ENCODE measurements at places on chromosomes 5 and 9.

GRCh38 chr5:88743231-88743834, 139.7 kb downstream of the MEF2C start:
- DNase-seq, result no peak

DNA sequence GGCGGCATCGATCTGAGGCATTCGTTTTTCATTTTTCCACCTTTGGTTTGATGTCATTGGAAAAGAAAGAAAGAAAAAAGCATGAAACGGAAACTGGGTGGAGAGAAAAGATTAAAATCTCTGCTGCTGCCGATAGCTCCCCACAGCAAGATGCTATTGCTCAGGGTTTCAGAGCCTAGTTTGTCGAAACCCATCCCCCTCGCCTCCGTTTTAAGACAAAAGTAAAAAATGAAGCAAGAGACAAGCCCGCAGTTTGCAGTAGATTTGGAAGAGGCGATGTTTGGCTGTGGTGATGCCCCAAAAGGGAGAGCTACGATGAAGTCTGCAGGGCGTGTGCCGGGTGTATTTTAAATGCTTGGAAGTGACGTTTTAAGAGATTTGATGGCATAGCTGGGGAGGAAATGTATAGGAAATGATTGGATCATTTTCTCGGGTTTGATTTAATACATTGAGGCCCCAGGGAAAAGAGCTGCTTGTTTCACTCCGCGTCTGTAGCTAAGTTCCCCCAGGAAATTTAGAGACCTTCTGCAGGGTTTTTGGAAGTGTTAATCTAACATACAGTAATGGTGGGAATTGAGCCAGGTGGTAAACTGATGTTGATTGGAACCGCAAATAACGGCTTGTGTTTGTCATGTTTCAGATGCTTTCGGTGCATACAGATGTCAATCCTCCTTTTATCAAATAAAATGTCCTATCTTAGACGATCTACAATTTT, 909 bp downstream of the NDFIP1 start:
- DNase-seq, result no peak

DNA sequence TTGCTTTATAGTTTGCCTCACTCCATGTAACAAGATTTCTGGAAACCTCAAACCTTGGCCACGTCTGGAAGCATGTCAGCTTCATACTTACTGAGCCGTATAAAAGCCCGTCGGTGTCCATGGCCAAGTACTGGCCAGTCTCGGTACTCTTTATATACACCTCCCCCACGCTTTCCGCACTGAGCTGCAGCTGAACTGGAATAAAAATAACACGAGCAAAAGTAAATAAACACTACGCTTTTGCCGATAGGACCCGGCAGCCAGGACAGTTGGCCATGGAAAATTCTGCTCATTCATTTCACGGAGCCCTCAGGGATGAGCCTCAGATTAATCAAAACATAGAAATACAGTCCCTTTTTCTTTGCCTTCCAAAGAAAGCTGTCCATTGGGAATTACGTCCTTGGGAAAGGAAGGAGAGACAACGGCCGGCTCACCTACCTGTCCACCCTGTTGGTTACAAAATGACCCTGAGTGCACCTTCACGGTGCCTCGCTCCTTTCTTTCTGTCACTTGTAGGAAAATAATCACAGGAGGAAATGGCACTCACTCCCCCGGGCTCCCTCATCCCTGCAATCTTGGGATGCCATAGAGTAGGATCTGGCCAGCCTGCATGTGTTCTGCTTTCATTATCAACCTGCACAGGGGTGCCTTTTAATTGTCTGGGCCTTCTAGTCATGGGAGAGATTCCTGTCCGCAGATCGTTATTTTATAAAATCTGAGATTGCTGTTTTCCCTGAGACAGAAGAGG, 85.1 kb downstream of the FGF1 start:
- peak; percentile 29 for DNase-seq

DNA sequence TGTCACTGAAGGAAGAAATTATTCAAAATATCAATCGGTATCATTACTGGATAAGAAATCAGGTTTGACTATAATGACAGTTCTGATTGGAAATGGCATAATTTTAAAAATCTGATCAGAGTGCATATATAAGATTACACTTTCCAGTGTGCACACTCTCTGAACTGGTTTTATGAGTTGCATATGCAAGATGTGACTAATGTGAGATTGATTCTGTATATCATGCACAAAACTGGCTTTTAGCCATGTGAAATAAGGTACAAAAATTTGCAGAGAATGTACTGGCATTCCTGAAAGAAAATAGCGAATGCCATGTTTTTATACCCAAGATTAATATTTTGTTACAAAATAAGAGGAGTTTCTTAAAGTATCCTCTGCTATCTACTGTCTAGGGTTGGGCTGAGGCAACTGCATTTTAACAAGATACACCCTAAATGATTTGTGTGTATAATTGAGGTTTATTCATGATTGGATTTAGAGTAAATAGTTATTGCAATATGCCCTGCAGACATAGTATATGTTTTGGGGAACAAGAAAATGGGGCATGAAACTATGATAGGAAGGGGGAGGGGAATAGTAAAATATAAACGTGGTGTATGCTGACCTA, 70.7 kb downstream of the LNPEP start:
- no peak for DNase-seq

- DNase-seq, result no peak
These were observed 209.3 kb downstream of the GAPVD1 start for GRCh38 chr9:125470767-125471580.

- DNase-seq, result no peak
These were observed 698.8 kb downstream of the CDH9 start for GRCh38 chr5:26339576-26339975.

DNA sequence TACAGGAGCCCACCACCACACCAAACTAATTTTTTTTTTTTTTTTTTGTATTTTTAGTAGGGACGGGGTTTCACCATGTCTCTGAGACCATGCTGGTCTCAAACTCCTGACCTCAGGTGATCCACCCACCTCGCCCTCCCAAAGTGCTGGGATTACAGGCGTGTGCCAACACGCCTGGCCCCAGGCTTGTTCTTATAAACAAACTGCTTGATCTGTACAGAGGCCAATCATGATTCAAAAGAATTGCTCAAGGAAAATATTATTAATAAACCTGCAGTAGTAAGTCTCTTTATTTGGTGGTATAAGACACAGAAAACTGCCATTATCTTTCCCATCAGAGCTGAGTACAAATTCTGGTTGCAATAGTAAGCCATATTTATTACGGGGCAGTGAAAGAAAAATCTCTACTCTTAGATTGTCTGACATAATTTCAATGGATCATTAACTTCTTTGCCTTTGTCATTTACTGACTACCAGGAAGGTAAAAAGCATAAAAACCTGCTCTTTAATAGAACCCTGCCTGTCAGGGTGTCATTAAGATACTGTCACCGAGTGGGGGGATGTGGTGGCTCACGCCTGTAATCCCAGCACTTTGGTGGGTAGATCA, 33.3 kb downstream of the RASEF start:
- DNase-seq, result no peak

DNA sequence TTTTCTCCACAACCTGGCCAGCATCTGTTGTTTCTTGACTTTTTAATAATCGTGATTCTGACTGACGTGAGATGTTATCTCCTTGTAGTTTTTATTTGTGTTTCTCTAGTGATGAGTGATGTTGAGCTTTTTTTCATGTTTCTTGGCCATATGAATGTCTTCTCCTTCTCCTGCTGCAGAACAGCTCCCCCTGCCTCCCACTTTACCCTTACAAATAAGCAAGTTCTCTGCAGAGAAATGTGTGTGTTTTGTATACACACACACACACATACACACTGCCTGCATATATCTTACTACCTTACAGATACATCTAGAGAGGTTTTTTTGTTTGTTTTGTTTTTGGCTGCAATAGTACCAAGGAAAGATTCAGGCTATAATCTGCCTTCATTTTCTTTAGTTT, 88.7 kb upstream of the PHF24 start:
- DNase-seq, result no peak

DNA sequence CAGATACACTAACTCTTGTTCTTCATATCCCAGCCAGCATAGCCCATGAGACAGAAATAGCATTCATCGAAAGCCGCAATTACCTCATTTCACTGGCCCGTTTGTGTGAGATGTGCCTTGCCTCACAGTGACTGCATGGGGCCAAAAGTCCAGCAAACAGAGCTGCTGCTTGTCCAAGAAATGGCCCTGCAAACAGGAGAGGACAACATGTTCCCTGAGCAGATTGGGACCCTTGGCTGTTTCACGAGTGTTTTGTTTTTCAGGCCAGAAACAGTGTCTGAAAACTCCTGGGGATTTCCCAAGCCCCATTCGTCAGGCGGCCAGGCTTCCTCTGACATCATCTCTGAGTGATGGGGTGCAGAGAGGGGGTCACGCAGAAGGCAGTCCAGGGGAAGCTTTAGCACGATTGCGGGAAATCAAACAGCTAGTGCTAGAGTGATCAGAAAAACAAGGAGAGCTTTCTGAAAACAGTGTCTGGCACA, 503.6 kb upstream of the PAPPA start:
- no peak for DNase-seq

DNA sequence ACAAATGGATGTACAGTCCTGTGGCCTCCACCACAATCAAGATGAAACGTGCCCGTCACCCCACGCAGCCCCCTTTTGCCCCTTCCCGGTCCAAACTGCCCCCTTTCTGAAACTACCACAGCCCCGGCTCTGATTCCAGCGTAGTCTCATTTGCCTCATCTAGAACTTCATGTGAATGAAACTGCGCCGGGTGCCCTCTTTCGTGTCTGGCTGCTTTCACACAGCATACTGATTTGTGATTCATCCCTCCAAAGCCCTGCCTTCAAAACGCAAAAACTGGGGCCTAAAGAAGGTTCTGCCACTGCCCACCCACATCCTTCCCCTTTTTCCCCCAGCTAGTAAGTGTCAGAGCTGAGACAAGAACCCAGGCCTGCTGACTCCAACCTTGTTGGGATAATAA, 31.5 kb upstream of the NCS1 start:
- no peak for DNase-seq

DNA sequence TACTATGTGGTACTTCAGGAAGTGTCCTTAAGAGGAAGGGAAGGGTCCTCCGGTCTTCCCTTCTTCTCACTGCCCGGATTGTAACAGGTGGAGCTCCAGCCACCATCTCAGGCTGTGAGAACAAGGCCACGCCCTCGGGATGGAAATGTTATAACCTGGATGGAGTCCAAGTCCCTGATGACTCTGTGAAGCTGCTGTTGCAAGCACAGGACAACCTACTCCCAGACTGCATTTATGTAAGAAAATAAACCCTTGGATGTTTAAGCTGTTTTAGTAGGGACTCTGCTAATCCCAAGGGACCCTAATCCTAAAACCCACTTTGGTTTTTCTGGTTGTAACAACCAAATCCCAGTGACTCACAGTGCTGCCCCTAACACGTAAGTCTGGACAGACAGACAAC, 221.6 kb downstream of the ACTL7B start:
- DNase-seq, result peak; percentile 39

GRCh38 chr9:4117835-4118610, 181.8 kb downstream of the GLIS3 start:
- DNase-seq, result no peak

DNA sequence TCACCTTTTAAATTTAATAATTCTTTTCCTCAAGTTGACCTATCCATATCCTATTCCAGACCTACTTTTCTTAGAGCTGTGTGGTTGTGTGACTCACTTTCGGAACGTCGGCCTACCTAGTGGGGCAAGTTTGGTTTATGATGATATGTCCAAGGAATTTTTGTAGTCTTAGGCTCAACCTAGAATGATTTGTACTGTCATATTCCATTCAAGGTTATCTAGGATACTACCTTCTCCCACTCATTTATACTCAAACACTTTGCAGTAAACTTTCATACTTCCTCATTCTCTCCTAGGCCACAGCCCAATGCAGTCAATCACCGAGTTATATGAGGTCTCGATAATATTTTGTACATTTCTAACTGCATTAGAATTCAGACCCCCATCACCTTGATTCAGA, 61.9 kb downstream of the PIK3R1 start:
- no peak for DNase-seq

DNA sequence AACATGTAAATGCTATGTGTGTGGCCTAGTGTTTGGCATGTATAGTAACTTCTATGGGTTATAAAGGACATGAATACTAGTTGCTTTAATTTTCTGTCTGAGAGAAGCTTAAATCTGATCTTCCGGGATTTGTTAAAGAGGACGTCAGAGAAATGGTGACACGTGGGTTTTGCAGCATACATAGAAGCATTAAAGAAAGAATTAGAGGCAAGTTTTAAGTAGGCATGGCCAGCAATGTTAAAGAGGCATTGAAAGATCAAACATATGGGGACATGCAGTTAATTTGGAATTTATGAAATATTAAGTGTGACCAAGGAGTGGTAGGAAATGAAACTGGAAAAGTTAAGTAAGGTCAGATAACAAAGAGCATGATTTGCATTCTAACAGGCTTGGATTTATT, 311.4 kb upstream of the RIOK2 start:
- DNase-seq, result no peak

DNA sequence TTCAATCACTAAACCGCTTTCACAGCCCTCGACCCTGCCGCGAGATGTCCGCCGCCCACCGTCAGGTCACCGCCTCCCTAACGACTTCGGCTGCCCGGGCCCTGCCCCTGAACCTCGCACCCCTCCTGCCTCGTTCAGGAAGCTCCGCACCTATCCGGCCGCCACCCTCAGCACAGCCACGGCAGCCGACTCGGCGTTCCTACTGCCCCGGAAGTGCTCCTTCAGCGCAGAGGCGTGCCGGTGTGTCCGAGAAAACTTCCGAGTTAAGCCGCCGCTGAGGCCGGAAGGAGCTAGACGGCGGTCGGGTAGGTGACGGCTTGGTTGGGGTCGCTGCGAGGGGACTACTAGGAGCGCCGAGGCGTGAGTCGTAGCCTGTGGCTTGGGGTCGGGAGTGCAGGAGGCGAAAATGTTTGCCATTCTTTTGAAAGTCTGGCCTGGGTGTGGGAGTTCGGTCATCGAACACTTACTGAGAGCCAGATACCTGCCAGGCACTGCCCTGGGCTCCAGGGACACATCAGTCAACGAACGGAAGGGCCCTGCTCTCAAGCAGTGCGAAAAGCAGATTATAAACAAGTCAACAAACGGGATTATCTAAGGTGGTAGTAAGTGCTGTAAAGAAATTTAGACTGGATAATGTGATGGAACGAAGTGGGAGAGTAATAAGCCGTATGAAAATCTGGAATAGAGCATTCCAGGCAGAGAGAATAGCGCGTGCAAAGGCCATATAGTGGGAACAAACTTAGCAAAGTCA, at the start of the genes FAM114A2 and MFAP3:
Gene FAM114A2 (minus strand): TSS at position 204 of the 751 bp plus-strand sequence. CDS start 3,957 bp downstream, outside the sequence.
Gene MFAP3 (plus strand): TSS at position 261 of the 751 bp plus-strand sequence. CDS start 10,756 bp downstream, outside the sequence.
- DNase-seq, result peak; percentile 66

GRCh38 chr9:27715651-27716050, 142.4 kb upstream of the C9orf72 start:
- DNase-seq, result no peak

DNA sequence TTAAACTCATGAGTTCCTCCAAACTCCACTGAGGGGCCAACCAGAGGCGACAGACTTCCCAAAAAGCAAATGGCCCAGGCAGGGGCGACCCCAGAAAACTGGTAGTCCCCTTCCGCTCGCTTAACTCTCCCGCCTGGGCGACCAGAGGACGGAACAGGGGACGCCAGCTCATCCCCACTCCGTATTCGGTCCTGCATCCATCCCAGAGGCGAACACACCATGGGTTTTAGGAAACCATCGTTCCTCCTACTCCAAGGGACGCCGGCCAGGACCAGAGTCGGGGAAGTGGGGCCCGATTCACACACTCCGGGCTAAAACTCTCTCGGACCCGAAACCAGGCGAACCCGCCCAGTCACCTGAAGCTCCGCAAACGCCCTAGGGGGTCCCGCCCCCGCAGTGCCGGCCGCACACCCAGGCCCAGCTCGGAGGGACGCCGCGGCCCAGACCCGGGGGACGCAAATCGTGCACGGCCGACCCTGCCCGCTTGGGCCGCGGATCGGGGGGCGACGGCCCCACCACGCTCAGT, 478 bp downstream of the TEX10 start:
- DNase-seq, result no peak

Data from NCI-H510A (cell line).